GM12878 (cell line): ENCODE measurements at places on chromosomes 3 and 15.
A peak's percentile ranks its signal among the peaks of the same experiment; 100 is the strongest.

- H3K36me3 ChIP-seq = peaks cover 8% of the 10 kb centered on the region
- no peak overlapping the region for H3K4me3 ChIP-seq
- no peak for DNase-seq
- H3K4me1 ChIP-seq = peaks cover 19% of the 10 kb centered on the region
These were observed 8.8 kb downstream of the ADPRH start for GRCh38 chr3:119588112-119588511.

DNA sequence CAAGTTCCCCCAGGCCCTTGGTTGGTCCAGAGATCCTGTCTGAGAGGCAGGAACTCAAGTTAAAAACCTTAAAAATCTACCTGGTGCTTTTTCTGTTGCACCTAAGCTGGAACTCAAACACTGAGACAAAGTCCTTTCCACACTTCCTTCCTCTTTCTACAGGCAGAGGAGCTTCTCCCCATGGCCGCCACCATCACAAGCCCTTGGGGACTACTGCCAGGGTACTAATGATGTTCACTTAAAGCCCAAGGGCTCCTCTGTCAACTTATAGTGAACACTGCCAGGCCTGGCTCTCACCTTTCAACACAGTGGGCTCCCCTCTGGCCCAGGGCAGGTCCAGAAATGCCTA lies 26.0 kb downstream of the TM4SF18 start:
- H3K4me3 ChIP-seq = no peak overlapping the region
- no peak overlapping the region for H3K27ac ChIP-seq
- H3K36me3 ChIP-seq = no peaks in the 10 kb centered on the region
- no peaks in the 10 kb centered on the region for H3K27me3 ChIP-seq

DNA sequence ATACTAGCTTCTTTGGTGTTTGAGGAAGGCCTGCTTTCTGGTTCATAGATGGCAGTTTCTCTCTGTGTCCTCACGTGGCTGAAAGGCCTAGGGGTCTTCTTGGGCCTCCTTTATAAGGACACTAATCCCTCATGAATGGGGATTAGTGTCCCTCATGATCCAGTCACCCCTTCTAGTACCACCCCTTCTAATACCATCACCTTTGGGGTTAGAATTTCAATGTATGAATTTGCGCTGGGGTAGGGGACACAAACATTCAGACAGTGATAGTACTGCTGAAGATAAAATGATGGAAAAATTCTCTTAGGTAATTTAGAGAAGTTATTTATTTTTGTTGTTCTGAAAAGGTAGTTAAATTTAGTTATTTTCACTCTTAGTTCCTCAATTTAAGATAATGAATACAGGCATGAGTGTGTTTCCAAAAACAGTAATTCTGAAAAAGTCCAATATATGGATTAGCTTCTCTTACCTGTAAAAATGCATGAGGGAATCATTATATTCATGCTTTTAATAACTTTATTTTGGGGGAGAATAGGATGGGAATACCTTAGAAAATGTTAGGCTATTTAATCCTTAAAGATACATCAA lies 103.6 kb downstream of the FNDC3B start:
- H3K4me3 ChIP-seq = peak overlapping the region; percentile 51
- H3K27ac ChIP-seq = peak overlapping the region; percentile 95
- H3K27me3 ChIP-seq = no peaks in the 10 kb centered on the region
- peaks cover 81% of the 10 kb centered on the region for H3K4me1 ChIP-seq

DNA sequence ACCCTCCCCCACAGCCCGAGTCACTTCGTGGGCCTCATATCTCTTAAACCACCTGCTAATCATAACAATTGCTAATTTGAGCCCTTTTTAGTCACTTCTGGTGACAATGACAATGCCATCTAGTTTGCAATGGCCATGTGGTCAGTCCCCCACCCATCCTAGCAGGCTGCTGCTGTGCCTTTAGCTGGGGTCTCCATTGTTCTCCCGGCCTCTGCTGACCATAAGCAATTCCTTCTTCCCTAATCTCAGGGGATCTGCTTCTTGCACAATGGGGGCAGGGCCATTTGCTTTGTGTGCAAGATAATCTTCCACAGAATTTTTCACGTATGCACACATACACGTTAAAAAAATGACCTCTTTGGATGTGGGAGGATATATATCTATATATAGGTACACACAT lies 406.1 kb upstream of the ONECUT1 start:
- H3K36me3 ChIP-seq = no peaks in the 10 kb centered on the region
- H3K4me1 ChIP-seq = no peaks in the 10 kb centered on the region
- no peak overlapping the region for H3K4me3 ChIP-seq
- no peak overlapping the region for H3K27ac ChIP-seq

- no peaks in the 10 kb centered on the region for H3K27me3 ChIP-seq
- no peak overlapping the region for H3K4me3 ChIP-seq
- H3K36me3 ChIP-seq = no peaks in the 10 kb centered on the region
- H3K4me1 ChIP-seq = no peaks in the 10 kb centered on the region
- no peak overlapping the region for H3K27ac ChIP-seq
These were observed 53.7 kb downstream of the CGGBP1 start for GRCh38 chr3:88005066-88005465.

DNA sequence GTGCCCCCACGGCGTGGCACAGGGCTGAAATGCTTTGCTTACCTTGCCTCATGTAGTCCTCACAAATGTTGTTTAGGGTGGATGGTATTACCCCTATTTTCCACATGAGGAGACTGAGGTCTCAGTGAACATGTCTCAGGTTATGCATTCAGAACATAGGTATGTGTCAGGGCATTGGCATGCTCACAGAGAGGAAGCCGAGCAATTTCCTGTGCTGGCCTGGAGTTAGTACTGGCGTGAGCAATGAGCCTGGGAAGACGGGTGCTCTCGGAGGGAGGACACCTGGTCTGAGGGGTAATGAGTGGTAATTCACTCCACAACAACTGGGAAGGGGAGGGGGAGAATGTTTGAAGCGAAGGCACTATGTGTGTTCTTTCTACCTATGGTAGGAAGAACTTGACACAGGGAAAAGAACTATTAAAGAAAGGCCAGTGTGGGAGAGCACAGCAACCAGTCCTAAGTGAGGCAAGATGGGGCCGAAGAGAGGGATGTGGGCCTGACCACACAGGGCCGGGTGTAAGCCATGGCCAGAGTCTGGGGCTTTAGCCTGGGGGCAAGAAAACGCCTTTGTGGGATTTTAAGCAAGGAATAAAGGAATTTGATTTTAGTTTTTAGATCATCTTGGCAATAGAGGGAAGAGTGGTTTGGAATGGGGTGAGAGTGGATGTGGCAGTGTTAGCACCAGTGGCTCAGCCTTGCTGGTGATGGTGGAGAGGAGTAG lies 4.9 kb upstream of the FAM131A start:
- peaks cover 8% of the 10 kb centered on the region for H3K4me1 ChIP-seq
- no peaks in the 10 kb centered on the region for H3K27me3 ChIP-seq
- no peak overlapping the region for H3K27ac ChIP-seq

DNA sequence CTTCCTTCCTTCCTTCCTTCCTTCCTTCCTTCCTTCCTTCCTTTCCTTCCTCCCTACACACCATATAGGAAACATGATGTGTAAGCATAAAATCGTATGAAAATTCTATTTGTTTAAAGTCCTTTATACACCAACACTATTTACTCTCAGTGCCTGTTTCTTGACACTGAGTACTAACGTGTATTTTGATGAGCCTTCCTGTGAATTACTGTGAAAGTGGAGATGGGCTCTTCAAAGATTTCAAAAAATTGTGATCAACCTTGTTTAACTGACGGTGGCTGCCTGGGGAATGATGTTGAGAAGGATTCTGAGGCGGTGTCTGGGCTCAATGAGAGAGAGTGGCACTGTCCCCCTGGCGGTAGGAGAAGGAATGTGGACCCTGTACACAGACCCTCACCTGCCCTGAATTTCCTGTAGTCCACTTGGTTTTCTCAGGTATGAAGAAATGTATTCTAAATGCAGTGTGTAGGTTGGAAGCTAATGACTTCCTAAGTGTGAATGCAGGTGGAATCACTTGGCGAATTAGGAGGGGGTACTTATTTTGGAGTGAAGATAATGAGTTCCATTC lies 237.9 kb downstream of the GAP43 start:
- no peaks in the 10 kb centered on the region for H3K36me3 ChIP-seq
- no peak overlapping the region for H3K27ac ChIP-seq
- no peak for DNase-seq
- 0 out of 2 replicates have a peak, but pooled peaks cover 2% of the 10 kb centered on the region for H3K27me3 ChIP-seq
- no peaks in the 10 kb centered on the region for H3K4me1 ChIP-seq

DNA sequence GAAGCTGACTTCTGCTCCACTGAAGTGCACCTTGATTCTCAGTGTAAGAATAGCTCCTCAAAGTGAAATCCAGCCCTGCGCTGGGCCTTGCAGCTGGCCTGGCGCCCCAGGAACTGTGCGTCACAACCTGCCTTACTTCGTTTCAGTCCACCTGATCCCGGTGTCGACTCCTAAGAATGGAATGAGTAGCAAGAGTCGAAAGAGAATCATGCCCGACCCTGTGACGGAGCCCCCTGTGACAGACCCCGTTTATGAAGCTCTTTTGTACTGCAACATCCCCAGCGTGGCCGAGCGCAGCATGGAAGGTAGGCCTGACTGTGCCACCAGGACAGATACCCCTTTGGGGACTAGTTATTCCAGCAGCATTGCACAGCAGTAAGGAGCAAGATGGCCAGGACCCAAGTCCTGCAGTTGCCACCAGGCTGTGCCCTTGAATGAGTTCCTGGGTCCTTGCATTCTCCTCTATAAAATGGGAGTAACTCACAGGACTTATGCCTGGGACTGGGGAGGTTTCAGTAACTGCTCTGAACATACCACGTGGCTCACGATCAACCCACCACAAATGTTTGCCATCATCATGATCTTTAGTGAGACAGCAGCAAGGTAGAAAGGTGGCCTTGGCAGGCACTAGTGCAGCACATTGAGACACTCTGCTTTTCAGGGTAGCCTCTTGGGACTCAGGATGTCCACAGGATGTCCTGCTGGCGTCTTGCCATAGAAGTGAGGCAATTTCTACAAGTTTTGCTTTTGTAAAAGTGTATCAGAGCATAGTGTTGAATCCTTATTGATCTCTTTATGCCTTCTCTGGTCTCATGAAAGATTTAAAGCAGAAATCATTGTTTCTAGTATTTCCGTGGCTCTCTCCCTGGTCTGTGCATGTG lies 46.8 kb downstream of the PXYLP1 start:
- peaks cover 7% of the 10 kb centered on the region for H3K4me1 ChIP-seq
- DNase-seq = no peak
- no peaks in the 10 kb centered on the region for H3K27me3 ChIP-seq
- H3K27ac ChIP-seq = no peak overlapping the region

DNA sequence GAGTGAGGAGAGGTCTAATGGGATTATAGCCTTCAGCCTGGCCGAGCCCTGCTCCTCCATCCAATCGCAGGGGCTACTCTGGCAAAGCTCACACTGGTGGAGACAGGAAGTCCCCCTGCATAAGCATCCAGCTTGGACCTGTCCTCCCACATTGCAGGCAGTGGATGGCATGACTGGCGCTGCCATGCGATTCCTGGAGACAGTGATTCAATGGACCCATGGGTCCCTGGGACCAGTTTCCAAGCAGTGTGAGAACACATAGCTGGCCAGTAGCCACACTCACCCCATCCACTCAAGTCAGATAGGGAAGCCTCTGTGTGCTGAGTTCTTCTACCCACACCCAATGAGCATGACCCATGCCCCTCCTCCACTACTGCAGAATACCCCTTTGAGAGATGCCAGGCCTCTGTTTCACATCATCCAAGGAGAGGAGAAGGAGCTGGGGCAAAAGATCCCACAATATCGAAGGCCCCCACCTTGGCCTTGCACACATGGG lies 18.1 kb upstream of the POC1A start:
- no peak for DNase-seq
- no peak overlapping the region for H3K4me3 ChIP-seq
- H3K36me3 ChIP-seq = no peaks in the 10 kb centered on the region
- H3K4me1 ChIP-seq = no peaks in the 10 kb centered on the region
- H3K27ac ChIP-seq = no peak overlapping the region

- no peaks in the 10 kb centered on the region for H3K36me3 ChIP-seq
- no peaks in the 10 kb centered on the region for H3K4me1 ChIP-seq
- no peak overlapping the region for H3K27ac ChIP-seq
- no peak for DNase-seq
These were observed 422.8 kb upstream of the NAALADL2 start for GRCh38 chr3:174436367-174436766.

DNA sequence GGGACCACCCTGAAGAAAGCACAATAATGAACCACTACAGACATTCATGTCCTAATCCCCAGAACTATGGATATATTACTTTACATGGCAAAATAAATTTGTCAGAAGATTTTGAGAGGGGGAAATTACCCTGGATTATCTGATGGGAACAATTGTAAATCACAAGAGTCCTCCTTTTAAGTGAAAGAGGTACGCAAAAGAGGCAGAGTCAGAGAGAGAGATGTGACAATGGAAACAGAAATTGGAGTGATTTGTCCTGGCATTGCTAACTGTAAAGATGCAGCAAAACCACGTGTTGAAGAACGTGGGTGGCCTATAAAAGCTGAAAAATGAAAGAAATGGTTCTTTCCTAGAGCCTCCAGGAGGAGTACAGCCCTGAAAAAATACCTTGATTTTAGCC lies 1121.4 kb upstream of the ALCAM start:
- no peaks in the 10 kb centered on the region for H3K27me3 ChIP-seq
- DNase-seq = no peak
- no peaks in the 10 kb centered on the region for H3K4me1 ChIP-seq

- H3K36me3 ChIP-seq = no peaks in the 10 kb centered on the region
- no peaks in the 10 kb centered on the region for H3K27me3 ChIP-seq
- no peak overlapping the region for H3K27ac ChIP-seq
- no peak overlapping the region for H3K4me3 ChIP-seq
- no peak for DNase-seq
- H3K4me1 ChIP-seq = peaks cover 22% of the 10 kb centered on the region
These were observed 1.8 kb upstream of the ZBTB38 start for GRCh38 chr3:141366285-141367037.

- H3K4me3 ChIP-seq = no peak overlapping the region
- H3K36me3 ChIP-seq = no peaks in the 10 kb centered on the region
- no peak overlapping the region for H3K27ac ChIP-seq
- H3K27me3 ChIP-seq = no peaks in the 10 kb centered on the region
These were observed 88.2 kb upstream of the ZNF385D start for GRCh38 chr3:21839176-21839575.

DNA sequence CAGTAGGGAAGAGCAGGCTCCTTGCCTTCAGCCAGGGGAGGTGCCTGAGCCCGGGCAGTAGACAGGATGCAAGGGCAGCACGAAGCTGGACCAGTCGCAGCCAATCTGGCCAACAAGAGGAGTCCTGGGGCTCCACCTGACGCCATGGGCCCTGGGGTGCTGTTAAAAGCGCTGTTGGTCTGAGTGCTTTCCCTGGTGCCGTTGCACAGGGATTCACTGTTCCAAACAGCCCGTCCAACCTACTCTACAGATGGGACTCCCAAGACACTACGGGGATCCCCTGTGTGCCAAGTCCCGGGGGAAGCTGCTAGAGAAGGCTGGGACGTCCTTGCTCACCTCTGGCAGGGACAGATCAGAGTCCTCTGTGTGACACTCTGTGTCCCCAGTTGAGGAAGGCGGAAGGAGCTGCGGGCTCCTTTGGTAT lies 632 bp downstream of the CTSH start:
- H3K4me1 ChIP-seq = peaks cover 4% of the 10 kb centered on the region; the same call in 1 of the 2 replicates
- DNase-seq = no peak
- H3K4me3 ChIP-seq = peak overlapping the region; percentile 96
- H3K36me3 ChIP-seq = no peaks in the 10 kb centered on the region

- no peak for DNase-seq
- H3K4me1 ChIP-seq = no peaks in the 10 kb centered on the region
- H3K27me3 ChIP-seq = no peaks in the 10 kb centered on the region
- no peak overlapping the region for H3K4me3 ChIP-seq
- H3K36me3 ChIP-seq = no peaks in the 10 kb centered on the region
- H3K27ac ChIP-seq = no peak overlapping the region
These were observed 152.7 kb upstream of the PRICKLE2 start for GRCh38 chr3:64377942-64378341.
